Right ventricle myocardium inferior (tissue), 1 donor: ENCODE measurements at places on chromosomes 3 and 15. TPM values are rescaled to one million over a fixed set of nuclear protein-coding genes. Genes with fewer than 3 reads are reported as not detected.

Gene EHD4
- total RNA-seq = 55.5 TPM

- no peak for DNase-seq
Observed at GRCh38 chr3:31392568-31392967, 140.2 kb upstream of the STT3B start.

DNA sequence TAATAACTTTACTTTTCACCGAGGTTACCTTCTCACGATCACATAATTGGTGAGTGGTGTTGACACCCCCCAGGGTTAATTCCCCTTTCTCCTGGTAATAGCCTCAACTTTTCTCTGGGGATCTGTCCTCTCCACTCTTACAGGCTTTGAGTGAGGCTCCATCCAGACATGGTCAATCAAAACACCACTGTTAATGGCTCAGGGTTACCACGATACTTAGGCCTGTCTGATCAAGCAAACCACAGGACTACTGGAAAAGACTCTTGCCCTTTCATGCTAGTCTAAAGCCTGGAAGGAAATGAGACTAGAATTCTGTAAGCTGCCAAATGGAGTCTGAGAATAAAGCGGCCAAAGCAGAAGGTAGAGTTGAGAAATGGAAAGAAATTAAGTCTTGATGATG lies 56.5 kb upstream of the STT3B start:
- no peak for DNase-seq

GRCh38 chr3:154059833-154060232 lies 61.4 kb upstream of the ARHGEF26 start:
- no peak for DNase-seq

GRCh38 chr3:177424521-177424920 lies 227.2 kb upstream of the TBL1XR1 start:
- no peak for DNase-seq

DNA sequence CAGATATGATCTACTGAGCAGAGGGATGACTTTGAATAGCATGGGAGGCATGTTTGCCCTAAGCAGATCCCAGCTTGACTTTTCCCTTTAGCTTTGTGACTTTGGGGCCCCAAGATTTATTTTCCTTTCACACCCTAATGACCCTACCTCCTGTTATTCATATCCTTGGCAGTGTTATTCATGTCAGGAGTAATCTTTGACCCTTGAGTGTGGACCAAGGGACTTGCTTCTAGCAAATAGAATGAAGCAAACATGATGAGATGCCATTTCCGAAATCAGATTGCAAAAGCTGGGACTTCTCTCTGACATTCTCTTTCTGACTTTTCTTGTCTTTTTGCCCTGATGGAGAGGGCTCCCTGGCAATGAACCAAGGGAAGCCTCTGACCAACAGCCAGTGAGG lies 415.4 kb upstream of the PROK2 start:
- no peak for DNase-seq

DNA sequence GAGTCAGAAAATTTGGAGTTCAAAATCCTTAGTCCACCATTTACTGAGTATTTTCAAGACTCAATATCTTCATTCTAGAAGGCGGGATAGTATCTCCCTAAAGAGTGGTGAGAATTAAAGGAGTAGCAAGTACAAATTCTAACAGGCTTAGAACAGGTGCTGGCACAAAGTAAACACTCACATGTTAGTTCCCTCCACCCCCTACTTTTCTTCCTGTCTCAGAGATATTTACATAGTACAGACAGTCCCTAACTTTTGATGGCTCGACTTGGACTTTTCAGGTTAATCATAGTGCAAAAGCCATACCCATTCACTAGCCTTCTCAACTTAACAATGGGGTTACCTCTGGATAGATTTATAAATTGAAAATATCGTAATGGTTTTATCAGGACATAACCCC lies 476.2 kb upstream of the RASGRP1 start:
- no peak for DNase-seq

DNA sequence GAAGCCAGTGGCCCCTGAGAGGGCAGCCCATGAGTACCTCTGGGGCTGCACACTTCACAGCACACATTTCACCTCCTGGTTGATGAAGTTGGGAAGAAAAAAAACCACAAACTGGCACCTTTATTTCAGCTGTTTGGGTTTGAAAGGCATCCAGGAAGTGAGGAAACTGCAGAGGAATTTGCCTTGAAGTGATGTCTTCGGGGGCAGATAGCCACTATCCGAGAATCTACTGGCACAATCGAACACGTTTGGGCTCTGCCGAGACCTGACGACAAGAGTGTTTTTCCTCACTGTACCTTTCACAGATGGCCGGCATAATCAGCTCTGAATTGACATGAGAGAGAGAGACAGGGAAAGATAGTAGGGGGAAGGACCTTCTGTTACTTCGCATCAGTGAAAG lies 59.7 kb downstream of the LRIG1 start:
- DNase-seq = no peak
